Cardiac septum (tissue), 1 donor: ENCODE measurements at places on chromosomes 3 and 15. TPM values are rescaled to one million over a fixed set of nuclear protein-coding genes. Genes with fewer than 3 reads are reported as not detected.

DNA sequence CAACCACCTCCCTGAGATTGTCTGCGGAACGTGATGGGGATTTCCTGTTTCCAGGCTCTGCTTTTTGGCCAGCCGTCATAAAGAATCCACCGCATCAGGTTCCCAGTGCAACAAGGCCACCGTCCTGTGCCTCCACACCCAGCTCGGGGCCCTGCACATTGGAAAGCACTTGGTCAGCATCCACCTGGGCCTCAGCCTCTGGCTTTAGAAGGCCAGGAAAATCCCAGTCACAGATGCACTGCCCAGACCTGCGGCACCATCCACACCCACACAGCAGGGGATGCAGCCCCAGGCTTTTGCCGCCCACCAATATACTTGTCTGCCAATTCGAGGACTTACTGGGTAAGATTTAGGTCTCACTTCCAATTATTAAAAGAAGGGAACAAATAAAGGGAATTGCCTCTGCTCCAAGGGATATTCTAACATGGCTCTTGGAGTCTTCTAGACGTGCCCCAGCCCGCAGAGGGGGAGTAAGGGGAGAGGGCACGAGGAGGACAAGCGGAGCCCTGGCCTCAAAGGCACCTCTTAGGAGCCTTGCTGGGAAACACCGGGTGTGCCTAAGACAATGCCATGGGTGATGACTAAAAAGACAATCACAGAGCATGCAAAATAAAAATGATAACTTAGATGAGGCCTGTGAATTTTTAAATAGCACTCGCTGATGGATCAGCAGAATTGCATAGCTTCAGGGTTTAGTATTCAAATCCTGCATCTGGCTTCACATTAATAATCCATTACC is 169.2 kb downstream of the FOXP1 start:
- DNase-seq = no peak

GRCh38 chr3:71578054-71578751 is 5.3 kb downstream of the FOXP1 start:
- DNase-seq = no peak

GRCh38 chr3:116444819-116445310 is 422 bp downstream of the LSAMP start:
- DNase-seq = no peak

DNA sequence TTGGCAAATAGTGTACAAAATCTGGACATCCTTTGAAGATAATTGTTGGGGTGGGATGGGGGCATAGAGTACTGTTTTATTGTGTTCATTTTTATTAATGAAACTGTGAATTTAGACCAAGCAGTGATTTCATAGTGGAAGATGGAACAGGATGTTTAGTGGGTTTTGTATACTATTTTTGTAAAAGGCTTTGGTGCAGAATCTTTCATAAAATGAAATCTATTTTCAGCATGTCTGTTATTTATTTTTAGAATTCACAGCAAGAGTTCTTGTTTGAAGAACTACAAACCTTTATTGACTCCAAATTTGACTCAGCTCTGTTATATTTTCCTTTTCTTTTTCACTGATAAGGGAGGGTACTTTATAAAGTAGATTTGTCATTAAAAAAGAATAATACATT is 145.4 kb downstream of the AKAP13 start:
- no peak for DNase-seq

PLSCR2 gene
- total RNA-seq = 0.48 TPM

DNA sequence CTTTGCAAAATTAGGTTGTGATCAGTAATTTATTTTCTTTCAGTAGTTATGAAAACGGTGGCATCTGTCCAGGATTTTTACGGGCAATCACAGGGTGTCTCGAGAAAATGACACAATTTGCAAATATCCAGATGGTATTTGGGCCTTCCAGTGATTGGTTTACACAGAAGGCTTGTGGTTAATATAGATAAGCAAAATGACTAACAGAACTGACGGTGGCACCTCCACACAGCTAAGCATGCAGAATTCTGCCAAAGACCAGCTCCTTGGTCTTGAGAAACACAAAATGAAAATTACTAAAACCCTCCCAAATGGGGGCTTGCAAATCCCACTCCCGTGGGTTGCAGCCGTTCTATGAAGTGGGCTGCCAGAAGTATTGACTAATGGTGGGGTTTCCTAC is 5.5 kb downstream of the ARHGEF3 start:
- no peak for DNase-seq

- no peak for DNase-seq
These were observed 83.9 kb upstream of the MEX3B start for GRCh38 chr15:82129761-82130160.

AGBL1 gene
- total RNA-seq = 0.19 TPM

- no peak for DNase-seq
These were observed 63.1 kb upstream of the GOLGA6B start for GRCh38 chr15:72591361-72591760.

DNA sequence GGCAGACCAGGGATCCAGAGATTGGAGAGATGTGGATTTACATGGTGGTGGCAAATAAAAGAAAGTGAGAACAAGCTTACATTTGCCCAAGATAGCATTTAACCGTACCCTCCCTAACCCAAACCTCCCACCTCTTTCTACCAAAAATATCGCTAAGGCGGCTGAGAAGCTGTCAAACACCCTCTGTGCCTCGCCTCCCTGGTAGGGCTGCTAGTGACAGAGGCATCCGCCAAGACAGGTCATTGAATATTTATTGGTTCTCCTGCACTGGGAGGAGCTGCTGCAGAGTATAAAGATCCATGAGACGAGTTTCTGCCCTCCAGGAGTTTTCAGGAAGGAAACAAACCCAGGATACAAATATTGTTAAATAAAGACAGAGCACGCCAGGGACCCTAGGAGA is 107.3 kb upstream of the TMC3 start:
- DNase-seq = no peak

IL5RA gene
- 0.40 TPM for total RNA-seq

GRCh38 chr3:3107858-3108257 is 2.3 kb downstream of the IL5RA start:
- DNase-seq = no peak

ZKSCAN7 gene
- total RNA-seq = 2.3 TPM

DISP2 gene
- total RNA-seq = 1.2 TPM

DNA sequence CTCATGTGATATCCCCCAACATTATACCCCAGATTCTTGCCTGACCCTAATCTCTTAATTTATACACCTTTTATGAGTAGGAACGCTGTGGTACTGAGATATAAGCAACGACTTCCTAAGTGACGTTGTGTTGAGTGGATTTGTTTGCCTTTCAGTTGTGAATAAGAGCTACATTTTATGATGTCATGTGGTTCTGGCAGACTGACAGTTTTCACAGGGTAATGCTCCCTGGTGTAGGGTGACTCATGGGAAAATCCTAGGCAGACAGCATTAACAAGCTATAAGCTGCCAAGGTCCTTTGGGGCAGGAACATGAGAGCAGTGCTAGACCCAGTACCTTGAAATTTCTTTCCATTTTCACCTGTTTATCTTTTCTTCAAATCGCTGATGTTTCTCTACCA is 11.2 kb downstream of the C3orf52 start:
- no peak for DNase-seq

GRCh38 chr3:106380232-106380631 is 511.4 kb upstream of the CBLB start:
- DNase-seq = no peak

- DNase-seq = no peak
These were observed 320.9 kb upstream of the ICE2 start for GRCh38 chr15:60799885-60800284.

DCBLD2 gene
- 67.7 TPM for total RNA-seq

GRCh38 chr3:151226088-151226563 is 23.1 kb upstream of the GPR171 start:
- DNase-seq = no peak

DNA sequence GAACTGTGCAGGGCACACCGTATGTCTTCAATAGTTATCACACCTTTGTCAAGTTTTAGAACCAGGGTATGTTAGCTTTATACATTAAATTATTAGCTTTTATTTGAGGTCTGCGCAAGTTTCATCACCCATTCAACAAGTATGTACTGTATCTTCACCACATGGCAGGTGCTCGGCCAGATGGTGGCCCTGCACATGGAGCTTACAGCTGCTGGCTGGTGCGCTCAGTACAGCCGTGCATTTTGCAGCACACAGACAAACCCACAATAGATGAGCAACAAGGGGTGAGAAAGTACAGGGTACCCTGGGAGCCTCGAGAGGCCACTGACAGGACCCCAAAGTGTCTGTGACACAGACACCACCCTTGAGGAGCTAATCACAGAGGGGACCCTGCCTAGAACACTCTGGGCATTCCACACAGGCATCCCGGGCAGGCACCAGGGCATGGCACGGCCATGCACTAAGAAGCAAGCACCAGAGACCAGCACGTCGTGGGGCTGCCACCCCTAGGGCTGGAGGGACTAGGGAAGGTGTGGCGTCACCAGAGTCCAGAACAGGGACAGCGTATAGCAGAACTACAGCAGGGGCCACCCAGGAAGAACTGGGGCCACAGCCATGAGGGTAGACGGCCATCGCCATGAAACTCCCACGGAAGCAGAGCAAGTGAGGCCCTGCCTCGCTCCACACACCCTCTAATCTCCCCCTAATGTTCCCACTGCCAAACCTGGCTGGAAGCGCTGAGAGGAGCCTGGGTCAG is 27.4 kb downstream of the ZXDC start:
- no peak for DNase-seq

- DNase-seq = no peak
These were observed 191.7 kb upstream of the GBE1 start for GRCh38 chr3:81953111-81953510.

DNA sequence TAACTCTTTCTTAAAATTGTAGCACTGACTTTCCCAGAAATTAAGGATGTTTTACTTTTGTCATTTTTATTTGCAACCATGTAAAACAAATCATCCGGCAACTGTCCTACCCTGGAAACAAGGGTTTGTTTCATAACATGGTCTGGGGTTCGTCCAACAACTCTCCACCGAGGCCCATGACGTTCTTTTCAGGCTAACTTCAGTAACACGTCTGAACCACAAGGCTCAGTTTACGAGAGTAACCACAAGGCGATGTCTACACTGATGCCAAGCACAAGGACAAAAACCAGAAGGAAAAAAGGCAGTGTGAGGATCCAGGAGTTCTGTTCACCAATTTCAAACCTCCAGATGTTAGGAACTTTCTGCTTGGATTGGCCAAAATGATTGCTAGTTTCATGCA is 546.1 kb downstream of the NTRK3 start:
- no peak for DNase-seq

PP2D1 gene
- not detected for total RNA-seq

DNA sequence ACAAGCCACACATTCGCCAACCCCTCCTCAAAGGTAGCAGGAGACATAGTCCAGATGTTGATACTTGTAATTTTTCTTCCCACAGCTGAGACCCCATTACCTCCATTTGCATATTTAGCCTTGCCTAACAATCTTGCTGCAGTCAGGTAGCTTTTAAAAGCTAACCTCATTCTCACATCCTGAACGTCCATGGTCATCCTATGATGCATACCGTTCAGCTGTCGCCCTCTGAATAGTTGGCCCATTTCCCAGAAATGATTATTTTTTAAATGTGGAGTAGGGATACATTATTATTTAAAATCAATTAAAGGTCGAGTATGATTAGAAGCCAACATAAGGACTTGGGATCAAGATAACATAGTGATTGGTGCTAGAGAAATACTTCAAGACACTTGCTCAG is 165.0 kb downstream of the MEX3B start:
- no peak for DNase-seq

DNA sequence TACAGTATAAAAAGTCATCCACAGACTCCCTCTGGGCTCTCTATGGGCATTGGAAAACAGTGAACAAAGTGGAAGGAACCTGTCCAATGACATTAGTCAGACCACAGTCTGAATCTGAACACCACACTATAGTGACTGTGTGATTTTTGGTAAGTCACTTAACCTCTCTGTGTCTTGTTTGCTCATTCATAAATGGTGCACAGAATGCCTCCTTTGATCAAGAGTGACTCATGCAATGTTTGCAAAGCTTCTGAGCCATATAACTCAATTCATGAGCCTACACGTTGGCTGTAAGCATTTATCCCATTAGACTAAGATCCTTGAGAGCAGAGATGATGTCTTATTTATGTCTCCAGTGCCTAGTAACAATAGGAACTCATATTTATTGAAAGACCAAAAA is 46.7 kb downstream of the SV2B start:
- no peak for DNase-seq

DNA sequence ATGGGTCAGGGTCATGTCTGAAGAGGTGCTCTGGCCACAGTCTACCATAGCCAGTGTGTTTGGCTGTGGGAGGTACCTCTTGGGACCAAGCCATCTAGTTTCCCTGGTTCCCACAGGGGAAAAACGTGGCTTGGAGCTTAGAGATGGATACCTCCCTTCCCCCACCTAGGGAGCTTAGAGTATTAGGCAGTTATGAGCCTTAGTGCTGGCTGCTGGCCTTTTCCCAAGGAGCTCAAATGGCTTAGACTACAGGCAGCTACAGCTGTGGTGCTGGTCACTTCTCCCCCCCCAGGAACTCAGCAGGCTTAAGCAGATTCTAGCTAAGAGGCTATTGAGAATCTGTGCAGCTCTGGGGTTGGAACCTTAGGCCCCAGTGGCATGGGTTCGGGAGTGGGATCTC is 591.2 kb downstream of the NSUN3 start:
- DNase-seq = no peak

GRCh38 chr15:77023576-77024272 is 28.8 kb downstream of the PSTPIP1 start:
- DNase-seq = peak; percentile 55

CHST14 gene
- 8.4 TPM for total RNA-seq

DNA sequence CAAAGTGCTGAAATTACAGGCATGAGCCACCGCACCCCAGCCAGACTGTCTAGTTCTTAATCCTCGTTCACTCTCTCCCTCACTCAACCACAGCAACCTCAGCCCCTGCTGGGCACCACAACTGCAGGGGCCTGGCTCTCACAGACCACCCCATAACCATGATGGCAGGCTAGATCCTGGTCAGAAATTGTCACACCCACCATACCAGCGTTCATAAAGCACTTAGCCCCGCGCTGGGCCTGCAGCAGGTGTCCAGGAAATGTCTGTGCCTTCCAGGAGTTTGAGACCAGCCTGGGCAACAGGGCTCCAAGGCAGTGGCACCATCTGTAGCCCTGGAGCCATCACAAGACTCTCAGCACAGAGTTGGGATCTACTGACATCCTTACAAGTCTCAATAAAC is 1.9 kb downstream of the SHISA5 start:
- no peak for DNase-seq

DNA sequence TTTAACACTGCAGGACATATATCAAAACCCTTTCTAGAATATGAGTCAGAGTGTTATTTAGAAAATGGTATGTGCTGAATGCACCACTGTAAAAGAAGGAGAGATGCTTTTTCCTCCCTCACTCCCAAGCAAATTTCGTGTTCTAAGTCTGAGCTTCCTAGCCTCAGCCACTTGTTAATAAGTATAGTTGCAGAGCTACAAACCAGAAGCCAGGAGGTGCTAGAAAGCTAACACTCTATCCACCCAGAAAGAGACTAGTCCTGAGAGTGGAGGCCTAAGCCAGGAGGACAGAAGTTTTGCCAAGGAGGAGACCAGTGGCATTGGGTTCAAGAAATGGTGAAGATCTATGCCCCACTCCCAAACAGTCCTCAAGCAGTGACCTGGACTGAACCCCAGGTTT is 40.5 kb upstream of the GYG1 start:
- no peak for DNase-seq

ITGA11 gene
- 9.3 TPM for total RNA-seq

CD276 gene
- total RNA-seq = 40.6 TPM
